AG04450 (cell line): ENCODE measurements at places on chromosomes 16 and 17. TPM values are rescaled to one million over a fixed set of nuclear protein-coding genes. Genes with fewer than 3 reads are reported as not detected.
A peak's percentile ranks its signal among the peaks of the same experiment; 100 is the strongest.

The GGNBP2 gene
- 77.6 and 87.6 TPM in 2 replicates for polyA plus RNA-seq

The SLFN14 gene
- polyA plus RNA-seq: not detected in 2 replicates

The PCTP gene
- polyA plus RNA-seq: 17.3 and 20.5 TPM in 2 replicates

The NLRC3 gene
- polyA plus RNA-seq: not detected in 2 replicates

DNA sequence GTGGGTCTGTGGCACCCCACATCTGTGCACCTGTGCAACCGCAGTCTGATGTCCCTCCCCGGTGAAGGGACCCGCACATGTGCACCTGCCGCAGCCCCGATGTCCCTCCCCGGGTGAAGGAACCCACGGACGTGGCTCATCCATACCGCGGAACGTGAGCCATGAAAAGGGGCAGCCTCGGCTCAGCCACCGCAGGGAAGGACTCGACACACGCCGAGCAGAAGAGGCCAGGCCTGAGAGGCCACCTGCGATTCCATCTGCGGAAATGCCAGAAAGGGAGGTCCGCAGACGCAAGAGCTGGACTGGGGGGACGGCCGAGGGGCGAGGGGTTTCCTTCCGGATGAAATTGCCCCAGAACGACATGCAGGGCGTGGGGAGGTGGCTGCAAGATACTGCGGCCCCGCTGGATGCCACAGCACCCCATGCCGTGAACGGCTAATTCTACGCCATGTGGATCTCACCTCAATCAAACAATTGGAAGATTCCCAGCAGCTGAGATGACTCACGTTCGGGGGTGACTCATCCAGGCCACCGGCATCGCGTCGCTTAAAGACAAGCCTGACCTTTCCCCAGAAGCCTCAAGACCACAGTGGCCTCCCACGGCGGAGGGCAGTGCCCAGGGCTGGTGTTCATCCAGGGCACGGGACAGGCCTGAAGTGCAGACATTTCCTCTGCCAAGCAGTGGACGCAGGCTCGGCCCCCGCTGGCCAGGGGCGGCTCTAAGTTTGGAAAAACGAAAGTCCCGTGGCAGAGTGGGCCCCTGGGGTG is 21.0 kb downstream of the SOX8 start:
- DNase-seq: peak; percentile 34

- no peak for DNase-seq
Observed at GRCh38 chr16:49621241-49622083, 234.4 kb downstream of the ZNF423 start.

GRCh38 chr17:29193146-29193545 is 12.9 kb upstream of the MYO18A start:
- no peak for DNase-seq

- no peak for DNase-seq
Observed at GRCh38 chr17:42744283-42744805, 496 bp downstream of the EZH1 start.

GRCh38 chr17:19407601-19408345 is 3.3 kb upstream of the RNF112 start:
- DNase-seq: no peak

- DNase-seq: no peak
Observed at GRCh38 chr17:66299711-66300110, 2.7 kb upstream of the PRKCA start.
